ENCODE measurements at places on chromosomes 2 and 18.

GRCh38 chr18:40868110-40868858, 1086.8 kb upstream of the PIK3C3 start:
- peak; percentile 92 for DNase-seq

DNA sequence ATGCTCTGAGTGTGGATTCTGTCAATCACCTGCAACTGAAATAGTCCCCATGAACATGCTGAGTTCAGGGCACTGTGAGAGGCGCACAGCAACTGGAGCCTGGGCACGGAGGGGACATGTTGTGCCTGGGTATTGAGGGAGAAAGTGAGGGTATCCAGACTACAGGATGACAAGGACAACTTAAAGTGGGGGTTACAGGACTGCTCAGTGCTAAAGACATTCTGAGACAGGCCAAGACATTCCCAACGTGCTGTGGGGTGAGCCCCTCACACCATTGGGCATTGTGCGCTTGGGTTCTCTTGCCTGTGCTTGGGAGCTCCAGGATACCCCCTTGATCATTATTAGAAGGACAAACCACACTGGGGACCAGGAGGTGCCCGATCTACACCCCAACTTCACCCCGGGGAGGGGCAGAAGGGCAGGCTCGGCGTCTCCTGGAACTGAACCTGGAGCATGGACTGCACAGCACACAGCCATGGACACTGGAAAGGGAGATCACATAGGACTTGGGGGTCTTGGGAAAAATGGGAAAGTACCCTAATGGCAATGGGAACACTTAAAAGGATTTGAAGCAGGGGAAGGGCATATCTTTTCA, 72.5 kb upstream of the HDAC4 start:
- DNase-seq: no peak

GRCh38 chr2:64262071-64262470, 117.9 kb upstream of the PELI1 start:
- DNase-seq: peak; percentile 32

DNA sequence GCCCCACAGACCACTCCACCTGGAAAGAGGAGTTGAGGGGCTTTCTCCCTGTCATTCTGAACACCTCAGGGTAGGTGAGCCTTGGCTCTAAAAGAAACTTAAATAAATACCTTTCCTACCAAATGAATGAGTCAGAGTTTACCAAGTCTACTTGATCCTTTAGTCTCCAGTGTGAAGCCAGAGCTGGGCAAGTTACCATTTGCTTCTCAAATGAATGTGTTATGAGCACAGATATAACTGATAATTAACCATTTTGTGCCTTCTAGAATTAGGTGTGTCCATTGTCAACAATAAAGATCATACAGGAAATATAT, 347.7 kb downstream of the KIAA1328 start:
- no peak for DNase-seq

DNA sequence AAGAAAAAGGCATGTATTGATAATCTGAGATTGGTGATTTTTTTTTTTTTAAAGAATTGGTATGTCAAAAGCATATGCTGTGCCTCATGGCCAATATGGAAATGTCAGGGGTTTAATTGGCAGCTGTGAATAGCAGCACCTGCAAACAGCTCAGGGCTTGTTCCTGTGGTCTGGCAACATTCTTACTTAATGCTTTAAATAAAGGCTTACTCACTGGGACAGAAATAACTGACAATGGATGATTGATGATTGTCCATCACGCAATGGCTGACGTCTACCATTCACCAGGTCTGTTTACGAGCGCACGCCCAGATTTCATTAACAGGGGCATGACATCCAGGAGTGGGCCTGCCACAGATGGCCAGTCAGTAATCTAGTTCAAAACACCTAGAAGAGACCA, 66.7 kb downstream of the ETAA1 start:
- DNase-seq: peak; percentile 74

Data from amniotic epithelial cell (primary cell).